ENCODE measurements at places on chromosomes 13 and 19.
A peak's percentile ranks its signal among the peaks of the same experiment; 100 is the strongest.

DNA sequence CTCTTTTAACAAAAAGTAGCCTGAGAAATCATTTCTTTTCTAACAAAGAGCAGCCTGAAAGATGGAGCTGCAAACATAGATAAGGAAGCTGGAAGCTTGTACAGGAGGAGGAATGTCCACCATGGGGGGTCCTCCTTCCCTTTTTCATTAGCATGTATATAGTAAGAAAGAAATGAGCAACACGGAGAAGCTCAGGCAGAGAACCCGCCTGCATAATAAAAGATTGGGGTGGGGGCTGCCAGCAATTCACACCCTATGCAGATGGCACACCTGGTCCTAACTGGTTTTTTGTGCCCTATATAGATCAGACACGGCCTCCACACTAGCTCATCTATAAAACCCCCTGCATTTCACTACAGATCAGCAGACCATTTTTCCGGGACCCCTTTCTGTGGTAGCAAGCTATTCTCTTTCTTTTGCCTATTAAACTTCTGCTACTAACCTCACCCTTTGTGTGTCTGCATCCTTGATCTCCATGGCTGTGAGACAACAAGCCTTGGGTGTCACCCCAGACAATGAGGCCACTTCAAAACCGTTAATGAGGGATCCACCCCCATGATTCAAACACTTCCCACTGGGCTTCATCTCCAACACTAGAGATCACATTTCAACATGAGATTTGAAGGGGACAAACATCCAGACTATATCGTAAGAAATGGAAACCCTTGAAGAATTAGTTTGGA lies 167.5 kb upstream of the FREM2 start:
- no peak for DNase-seq

GRCh38 chr19:38727868-38728660 lies 16.2 kb downstream of the CAPN12 start:
- no peak for DNase-seq

GRCh38 chr13:41212881-41213280 lies 18.5 kb upstream of the KBTBD7 start:
- DNase-seq, result no peak

DNA sequence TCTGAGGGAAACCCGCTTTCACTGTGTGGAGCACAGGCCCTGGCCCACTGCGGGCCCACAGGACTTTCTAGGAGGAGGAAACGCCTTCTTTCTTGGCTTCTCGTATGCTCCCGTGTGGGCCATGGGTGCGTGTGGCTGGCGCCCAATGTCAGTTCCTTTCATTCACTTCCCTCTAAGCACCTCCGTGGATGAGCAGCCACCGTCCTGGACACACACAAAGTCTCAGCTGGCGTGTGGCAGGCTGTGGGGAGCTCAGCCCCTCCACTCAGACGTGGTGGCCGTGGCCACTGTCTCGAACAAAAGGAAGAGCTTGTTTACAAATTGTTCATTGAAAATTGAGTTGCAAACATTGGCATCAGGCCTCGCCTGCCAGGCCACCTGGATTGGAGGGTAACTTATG lies 240.0 kb upstream of the SGCG start:
- no peak for DNase-seq

DNA sequence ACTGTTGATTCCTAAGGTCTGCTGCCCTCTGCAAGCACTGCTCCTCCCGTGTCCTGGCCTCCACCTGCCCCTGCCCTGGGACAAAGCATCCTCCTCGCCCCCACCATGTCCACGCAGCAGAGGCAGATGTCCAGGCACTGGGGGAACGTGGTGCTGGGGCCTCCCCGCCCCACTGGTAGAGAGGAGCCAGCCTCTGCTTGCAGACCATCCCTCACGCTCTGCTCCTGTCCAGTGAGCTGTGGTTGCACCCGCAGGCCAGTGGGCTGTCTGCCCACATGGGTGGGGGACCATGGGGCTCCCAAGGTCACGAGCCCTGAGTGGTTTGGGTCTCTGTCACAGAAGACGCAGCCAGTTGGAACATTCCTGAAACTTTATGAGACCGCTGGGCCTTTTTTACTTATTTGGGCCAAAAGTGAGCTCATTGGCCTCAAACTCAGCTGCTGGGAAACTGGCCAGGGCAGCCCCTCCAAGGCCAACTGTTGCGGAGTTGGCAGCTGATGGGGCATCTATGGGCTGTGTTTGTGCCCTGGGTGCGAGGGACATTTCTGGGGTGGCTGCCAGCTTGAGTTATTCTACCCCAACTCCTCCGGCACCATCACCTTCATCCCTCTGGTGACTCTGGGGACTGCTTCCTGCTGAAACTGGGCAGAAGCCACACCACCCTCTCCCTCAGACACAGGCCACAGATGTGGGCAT lies 64.8 kb upstream of the F7 start:
- no peak for DNase-seq

DNA sequence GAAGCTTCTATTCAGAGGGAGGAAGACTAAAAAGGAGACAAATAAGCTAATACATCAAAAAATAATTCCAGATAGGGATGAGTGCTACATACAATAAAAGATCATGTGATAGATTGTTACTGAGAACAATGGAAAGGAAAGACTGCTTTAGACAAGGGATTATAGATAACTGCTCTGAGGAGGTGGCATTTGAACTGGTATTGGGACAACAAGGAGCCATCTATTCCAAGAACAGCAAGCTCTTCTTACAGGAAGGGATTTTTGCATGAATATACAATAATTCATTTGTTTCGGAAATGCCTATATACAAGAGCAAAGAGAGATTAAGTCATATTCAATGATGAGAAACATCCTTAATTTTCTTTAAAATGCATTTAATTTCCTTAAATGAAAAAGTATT lies 540.5 kb upstream of the KLF12 start:
- no peak for DNase-seq

GRCh38 chr13:42660333-42660965 lies 86.5 kb downstream of the TNFSF11 start:
- DNase-seq, result peak; percentile 3

GRCh38 chr13:52743988-52744387 lies 4.4 kb upstream of the CNMD start:
- DNase-seq, result no peak

GRCh38 chr13:44302233-44302632 lies 71.4 kb upstream of the SERP2 start:
- no peak for DNase-seq

DNA sequence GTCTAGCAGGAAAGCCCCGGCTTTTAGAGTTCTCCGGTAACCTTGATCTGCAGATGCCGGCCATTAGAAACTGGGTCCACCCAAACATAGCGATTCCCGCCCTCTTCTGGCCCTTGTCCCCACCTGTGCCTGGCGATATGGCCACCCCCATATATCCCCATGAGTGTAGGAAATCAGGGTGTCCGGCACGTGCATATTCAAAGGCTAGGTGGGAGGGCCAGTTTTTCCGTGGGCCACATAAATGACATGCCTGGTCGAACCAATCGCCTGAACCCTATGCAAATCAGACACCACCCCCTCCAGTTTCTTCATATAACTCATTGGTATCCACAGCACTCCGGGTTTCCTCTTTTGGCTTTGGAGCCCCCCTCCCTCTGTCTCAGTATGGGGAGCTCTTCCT lies 37.4 kb downstream of the ERICH4 start:
- DNase-seq, result no peak

GRCh38 chr13:50598338-50598737 lies 245.2 kb downstream of the DLEU7 start:
- DNase-seq, result no peak

- DNase-seq, result no peak
These were observed 12.1 kb downstream of the TMPRSS9 start for GRCh38 chr19:2372076-2372612.

DNA sequence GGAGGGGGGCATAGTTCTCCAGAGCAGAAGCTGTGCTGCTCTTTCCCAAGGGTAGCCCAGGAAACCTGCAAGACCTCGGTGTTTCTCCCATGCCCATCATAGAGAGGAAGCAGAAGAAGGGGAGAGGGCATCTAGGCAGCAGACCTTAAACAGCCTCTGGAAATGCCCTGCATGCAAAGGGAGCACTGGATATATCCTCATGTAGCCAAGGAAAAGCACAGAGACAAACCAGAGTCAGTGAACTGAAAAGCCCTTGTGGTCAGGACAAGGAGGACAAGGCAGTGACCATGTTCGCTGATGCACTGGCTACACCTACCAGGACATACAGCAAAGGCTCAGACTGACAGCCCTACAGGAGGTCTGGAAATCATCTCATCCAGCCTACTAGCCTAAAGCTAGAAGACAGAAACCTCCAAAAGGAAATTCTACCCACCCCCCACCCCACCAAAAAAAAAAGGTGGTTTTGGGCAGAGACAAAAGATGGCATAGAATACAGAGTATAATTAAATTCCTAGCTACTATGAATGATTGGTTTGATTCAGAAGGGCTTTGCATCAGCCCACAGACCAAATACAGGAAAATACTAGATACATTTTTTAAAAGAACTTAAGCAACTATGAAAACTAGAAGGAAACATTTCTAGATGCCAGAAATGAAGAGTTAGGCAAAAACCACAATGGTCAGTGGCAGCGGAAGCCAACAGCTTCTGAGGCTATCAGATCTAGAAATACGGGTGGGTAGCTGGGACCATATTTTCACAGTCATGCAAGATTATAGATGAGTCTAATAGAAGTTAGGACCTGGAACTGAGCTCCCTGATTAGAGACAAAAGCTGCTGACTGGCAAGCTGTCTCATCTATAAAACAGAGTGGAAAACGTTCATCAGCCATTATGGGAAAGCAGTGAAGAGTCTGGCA lies 4.4 kb upstream of the TBC1D4 start:
- no peak for DNase-seq

GRCh38 chr19:57815247-57816075 lies 748 bp upstream of the ZNF552 start:
- DNase-seq, result no peak

DNA sequence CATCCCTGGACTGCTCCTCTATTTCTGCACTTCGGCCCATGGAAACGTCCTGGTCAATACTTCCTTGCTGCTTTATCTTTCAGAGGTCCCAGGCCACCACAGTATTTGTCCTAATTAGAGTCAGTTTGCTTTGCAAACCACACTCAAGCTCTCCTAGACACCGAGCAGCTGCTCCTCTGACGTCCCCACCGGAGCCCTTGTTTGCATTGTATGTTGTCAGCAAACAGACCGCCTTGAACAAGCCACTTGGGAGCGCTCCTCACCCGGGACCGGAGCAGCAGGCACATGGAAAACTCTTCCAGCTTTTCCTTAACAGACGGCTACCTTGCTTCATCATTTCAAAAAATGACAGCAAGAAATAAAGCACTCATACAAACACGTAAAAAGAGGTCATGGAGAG lies 51.5 kb upstream of the GTF3A start:
- DNase-seq, result peak; percentile 46

- no peak for DNase-seq
These were observed 9.7 kb downstream of the F2RL3 start for GRCh38 chr19:16898361-16899015.

DNA sequence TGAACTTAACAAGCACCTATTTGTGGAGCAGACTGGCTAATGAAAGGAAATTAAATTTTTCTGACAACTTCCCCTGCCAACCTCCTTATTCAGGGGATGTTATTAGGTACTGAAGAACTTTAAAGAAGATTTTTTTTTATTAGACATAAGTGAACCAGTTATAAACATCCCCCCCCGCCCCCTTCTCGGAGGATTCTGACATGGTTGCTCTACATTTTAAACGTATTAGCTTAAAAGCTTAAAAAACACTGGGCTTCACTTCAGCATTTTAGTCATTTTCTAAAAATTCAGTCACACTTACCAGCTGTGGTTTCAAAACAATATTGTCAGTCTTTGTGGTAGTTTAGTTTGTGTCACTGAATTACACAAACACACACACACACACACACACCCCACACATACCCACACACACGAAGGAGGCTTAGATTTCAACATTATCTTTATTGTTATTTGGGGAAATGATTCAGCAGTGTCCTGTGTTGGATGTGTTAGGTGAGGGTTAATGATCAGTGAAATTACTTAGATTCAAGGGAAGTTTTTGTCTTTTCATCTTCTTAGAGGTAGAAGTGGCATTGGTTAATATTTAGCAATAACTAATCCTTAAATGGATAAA lies 145.7 kb downstream of the PCCA start:
- no peak for DNase-seq

- peak; percentile 74 for DNase-seq
These were observed 4.3 kb downstream of the HPN start for GRCh38 chr19:35045667-35046300.

- no peak for DNase-seq
These were observed at the start of gene SHANK1 for GRCh38 chr19:50719566-50719965. Gene SHANK1, minus strand, starts transcription at chr19:50719802. Its CDS starts 2,883 bp downstream, at chr19:50716919.

- no peak for DNase-seq
These were observed 190.5 kb downstream of the NDFIP2 start for GRCh38 chr13:79671420-79671819.

- DNase-seq, result no peak
These were observed 5.2 kb downstream of the FAAP24 start for GRCh38 chr19:32977280-32977679.

- DNase-seq, result no peak
These were observed 40.8 kb upstream of the GPR183 start for GRCh38 chr13:99347911-99348451.

DNA sequence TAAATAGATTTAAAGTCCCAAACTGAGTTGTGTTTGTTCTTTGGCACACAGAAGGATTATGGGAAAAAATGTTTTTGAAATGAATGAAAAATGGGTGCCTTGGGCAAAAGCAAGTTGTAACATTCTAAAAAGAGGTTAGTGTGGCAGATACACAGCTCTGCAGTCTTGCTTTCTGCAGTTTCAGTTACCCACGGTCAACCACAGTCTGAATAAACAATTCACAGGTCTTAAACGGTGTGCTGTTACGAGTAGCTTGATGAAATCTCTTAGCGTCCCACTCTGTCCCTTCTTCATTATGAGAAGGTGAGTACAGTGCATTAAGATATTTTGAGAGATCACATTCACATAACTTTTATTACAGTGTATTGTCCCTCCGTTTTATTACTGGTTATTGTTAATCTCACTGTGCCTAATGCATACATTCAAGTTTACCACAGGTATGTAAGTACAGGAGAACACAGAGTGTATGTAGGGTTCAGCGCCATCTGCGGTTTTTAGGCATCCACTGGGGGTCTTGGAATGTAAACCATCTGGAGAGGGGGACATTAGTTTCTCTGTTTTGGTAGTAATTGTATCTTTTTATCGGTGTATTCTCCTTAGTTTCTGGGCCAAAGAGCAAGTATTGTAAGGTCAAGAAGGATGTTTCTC lies 8.1 kb downstream of the FARP1 start:
- DNase-seq, result no peak

DNA sequence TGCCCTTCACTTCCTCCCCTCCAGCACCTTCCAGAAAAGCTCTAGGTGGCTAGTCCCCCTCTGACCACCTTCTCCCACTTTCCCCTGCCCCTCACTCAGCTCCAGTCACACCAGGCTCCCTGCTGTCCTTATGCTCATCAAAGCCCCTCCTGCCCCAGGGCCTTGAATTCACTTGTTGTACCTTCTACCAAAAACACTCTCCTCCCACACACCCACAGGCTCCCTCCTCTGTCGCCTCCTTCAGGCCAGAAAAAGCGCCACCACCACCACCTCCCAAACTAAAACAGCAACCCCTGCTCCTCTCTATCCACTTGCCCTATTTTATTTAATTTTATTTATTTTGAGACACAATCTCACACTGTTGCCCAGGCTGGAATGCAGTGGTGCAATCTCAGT lies 4.8 kb upstream of the CEACAM16 start:
- peak; percentile 7 for DNase-seq

Data from NCI-H1694 treated with DMSO at 0.1 percent for 48 hours (cell line).